Non-pigmented ciliary epithelial cell (primary cell): ENCODE measurements at places on chromosomes 6 and 20.

DNA sequence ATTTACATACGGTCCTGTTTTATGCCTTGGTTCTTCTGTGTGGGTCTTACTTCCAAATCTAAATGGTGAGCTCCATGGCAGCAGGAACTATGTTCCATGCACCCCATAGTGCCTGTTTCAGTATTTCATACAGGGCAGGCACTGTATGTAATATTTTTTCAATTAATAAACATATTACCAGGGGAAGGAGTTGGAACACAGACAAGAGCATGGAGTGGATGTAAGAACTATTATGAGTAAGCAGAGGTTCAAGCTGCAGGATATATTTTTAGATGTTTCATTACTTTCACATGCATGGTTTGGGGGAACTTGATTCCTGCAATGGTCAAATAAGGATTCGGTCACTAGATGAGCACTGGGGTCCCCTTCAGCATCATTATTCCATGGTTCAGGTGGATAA is 108.3 kb downstream of the KIF13A start:
- no peak for DNase-seq

DNA sequence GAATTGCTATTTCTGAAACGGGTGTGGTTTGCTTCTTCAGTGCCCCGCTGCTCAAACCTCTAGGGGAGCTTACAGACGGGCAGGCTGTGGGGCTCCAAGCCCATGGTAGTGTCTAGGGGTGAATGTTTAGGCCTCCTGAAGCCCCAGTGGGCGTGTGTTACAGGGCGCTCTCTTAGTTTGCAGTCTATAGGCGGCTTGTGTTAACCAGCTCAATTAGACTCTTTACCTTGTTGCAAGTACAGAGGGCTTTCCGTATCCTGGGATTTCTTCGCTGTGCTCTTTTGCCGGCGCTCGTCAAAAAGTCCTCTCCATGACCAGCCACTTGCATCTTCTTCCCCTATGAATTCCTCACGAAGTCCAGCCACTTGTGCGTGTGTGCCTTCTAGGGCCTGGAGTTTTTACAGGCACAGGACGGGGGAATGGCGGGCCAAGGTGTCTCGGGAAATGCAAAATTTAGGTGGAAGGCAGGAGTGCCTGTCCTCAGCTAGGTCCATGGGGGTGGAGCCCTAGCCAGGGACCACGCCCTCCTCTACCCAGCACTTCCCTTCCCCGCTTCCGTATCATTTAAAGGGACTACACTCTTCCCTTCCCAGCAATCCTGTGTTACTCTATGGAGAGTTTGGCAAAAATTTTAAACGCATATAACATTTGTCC is 94.5 kb downstream of the HTR1B start:
- DNase-seq: no peak

DNA sequence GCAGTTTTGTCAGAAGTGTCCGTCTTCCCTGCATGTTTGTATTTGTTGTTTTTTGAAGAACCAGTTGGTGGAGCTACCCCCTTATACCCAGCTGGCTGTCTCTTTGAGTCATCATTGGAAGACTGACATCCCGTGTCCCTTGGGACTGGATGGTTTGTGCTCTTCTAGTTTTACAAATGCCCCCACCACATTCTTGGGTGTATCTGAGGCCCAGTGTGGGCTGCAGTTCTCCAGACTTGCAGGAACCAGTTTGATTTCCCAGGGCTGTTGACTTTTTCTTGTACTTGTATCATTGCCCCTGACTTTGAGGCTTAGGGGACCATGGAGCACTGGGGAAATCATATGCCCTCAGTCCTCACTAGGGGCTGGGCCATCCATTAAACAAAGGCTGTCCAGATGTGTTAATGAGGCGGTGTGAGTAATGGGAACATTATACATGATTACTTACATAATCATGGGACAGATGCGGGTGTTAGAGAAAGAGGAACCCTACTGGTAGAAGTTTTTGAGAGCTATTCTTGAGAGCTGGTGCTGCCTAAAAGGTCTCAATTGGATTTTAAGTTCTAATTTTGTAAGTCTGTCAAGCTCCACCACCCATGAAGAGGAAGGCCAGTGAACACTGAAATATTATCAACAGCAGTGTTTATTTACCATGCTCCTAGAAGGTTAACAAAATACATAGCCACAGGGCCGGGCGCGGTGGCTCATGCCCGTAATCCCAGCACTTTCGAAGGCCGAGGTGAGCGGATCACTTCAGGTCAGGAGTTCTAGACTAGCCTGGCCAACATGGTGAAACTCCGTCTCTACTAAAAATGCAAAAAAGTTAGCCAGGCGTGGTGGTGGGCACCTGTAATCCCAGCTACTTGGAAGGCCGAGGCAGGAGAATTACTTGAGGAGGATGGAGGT is 8.5 kb downstream of the JARID2 start:
- no peak for DNase-seq

GRCh38 chr6:26657256-26657655 is 2.3 kb downstream of the ZNF322 start:
- no peak for DNase-seq

DNA sequence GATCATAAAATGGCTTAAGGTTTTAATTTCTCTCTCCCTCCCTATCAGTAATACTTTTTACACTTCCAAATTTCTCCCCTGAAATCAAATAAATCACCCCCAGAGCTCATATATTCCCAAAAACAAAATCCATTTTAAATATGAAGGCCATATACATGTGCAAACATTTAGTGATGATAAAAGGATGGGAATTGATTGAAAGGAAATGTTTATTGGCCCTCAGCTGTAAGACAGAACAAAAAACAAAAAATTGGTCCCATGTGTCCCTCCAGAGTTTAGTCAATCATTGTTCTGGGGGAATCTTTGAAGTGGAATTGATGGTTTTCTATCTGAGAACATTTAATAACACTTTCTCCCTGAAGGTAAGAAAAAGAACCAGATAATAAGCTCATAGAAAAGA is 91.7 kb downstream of the COL12A1 start:
- no peak for DNase-seq

- no peak for DNase-seq
Observed at GRCh38 chr6:147507162-147508041, 1.1 kb upstream of the SAMD5 start.

DNA sequence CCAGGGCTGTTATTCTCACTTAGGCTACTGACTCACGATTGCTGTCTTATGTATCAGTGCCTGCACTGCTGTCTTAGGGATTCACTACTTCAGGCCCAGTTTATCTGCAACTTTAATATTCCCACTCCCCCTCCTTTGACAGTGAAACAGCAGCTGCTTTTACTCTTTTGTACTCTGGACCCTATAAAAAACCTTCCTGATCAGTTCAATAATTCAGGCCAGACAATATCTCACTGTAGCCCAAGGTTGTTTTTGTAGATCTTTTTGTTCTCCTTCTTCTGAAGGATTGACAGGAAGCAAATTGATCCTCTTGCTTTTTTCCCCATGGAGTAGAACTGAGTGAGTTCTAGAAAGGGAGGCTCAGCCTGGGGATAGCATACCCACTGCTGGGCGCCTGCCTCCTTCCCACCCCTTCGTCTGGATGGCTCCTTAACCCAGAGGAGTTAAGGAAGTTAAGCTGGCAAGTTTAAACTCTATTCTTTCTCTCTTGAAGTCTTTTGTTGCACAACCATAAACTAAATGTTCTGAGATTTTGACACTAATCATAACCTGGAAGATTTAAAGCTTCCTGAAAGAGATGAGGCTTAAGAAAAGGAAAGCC is 22.0 kb upstream of the EYS start:
- no peak for DNase-seq

- no peak for DNase-seq
Observed at GRCh38 chr20:22268675-22269074, 315.7 kb downstream of the FOXA2 start.

GRCh38 chr6:2911171-2911570 is 8.1 kb upstream of the SERPINB9 start:
- DNase-seq: no peak

- no peak for DNase-seq
Observed at GRCh38 chr6:151437401-151437800, 14.5 kb downstream of the RMND1 start.

DNA sequence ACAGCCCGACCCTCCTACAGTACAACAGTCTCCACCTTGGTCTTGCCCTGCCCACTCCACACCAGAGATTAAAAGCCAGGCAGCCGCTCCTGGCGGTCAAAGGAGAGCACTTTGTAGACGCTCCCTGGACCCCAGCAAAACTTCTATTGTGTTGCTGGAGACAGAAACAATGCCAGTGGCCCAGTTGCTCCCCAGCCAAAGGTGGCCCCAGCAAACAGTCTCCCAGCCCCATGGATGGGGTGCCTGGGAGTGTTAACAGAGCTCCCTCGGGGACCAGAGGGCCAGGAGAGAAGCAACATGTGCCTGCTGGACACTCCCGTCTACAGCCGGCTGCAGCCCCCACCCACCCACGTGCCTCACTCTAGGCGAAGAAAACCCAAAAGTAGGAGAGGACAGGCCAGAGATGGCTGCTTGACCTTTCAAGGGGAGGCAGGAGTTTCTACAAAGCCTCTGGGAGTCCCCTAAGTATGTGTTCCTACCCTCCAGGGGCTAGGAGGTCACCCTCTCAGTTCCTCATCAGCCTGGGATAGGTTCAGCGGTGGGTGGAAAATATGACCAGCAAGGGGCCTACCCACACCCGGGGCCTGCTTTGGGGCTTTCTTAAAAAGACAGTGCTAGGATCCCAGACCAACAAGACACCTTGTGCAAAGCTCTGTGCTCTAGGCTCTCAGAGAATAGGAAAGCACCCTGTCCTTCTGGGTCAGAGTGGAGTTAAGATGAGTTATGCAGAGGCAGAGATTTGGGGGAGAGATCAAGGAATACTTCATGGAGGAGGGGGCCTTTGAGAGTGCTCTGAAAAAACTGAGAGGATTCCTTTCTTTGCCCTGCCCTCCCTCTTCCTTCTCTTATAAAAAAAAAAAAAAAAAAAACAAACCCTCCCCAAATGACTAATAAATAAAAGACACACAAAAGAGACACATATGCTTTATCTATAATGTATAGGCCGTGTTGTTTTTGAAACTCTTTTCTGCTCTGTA is 19.0 kb upstream of the PREX1 start:
- DNase-seq: no peak

- no peak for DNase-seq
Observed at GRCh38 chr20:59143326-59143725, 20.3 kb upstream of the ZNF831 start.

DNA sequence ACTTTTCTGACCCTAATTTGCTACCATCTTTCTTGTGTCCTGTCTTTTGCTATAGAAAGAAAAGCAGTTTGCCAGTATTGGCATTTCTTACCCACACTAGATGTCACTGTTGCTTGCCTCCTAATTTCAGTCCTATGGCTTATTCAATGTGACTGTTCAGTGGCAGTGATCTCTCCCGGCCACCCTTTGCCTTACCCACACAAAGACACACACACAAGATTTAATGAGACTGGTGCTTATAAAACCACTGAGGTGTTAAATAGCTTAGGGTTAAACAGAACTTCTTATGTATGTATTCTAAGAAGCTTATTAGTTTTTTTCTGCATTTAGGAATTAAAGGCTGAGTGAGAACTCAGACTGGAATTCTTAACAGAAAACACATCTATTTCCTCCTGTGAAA is 233.6 kb upstream of the ASCC3 start:
- peak; percentile 20 for DNase-seq
